ENCODE measurements at places on chromosomes 3 and 15. TPM values are rescaled to one million over a fixed set of nuclear protein-coding genes. Genes with fewer than 3 reads are reported as not detected.

Gene SETD5
- 61.9 TPM for total RNA-seq

Gene LRTM1
- not detected for total RNA-seq

Gene C3orf22
- total RNA-seq = not detected

Gene TRANK1
- total RNA-seq = 7.7 TPM

Gene LRRC34
- total RNA-seq = 11.1 TPM

Gene PCOLCE2
- 25.4 TPM for total RNA-seq

Gene GPR62
- total RNA-seq = 0.12 TPM

Gene PAK6
- total RNA-seq = under 0.01 TPM

Gene UCN2
- total RNA-seq = 1.2 TPM

Gene ZDHHC3
- total RNA-seq = 30.6 TPM

Gene PAQR5
- total RNA-seq = 1.5 TPM

Gene NT5DC2
- 52.5 TPM for total RNA-seq

Gene OSBPL10
- total RNA-seq = 13.9 TPM

Gene ADPRH
- 4.5 TPM for total RNA-seq

Gene CYP1A1
- total RNA-seq = not detected

Gene KLF15
- total RNA-seq = 1.5 TPM

Gene SMCO1
- not detected for total RNA-seq

Gene DISP2
- total RNA-seq = under 0.01 TPM

Gene PPP2R3A
- 14.9 TPM for total RNA-seq

Gene CCR3
- total RNA-seq = not detected

Gene NLGN1
- total RNA-seq = 20.1 TPM

Gene SLC15A2
- total RNA-seq = 0.11 TPM

Gene KBTBD8
- 4.0 TPM for total RNA-seq

Gene EFHB
- total RNA-seq = 0.11 TPM

Gene SATB1
- total RNA-seq = 21.5 TPM

Gene PLA2G4D
- not detected for total RNA-seq

Gene SCAANT1
- not detected for total RNA-seq

Gene SLCO3A1
- total RNA-seq = 4.2 TPM

Gene CIDEC
- not detected for total RNA-seq

Gene CFAP161
- total RNA-seq = 0.12 TPM

Gene LRRC2
- 7.4 TPM for total RNA-seq
